ENCODE measurements at places on chromosomes 7 and 10.

- no peak overlapping the region for H3K4me3 ChIP-seq
- no peak overlapping the region for H3K27ac ChIP-seq
- DNase-seq, result no peak
- H3K36me3 ChIP-seq, result no peaks in the 10 kb centered on the region
- H3K27me3 ChIP-seq, result peaks cover 28% of the 10 kb centered on the region
- no peaks in the 10 kb centered on the region for H3K4me1 ChIP-seq
Measured at GRCh38 chr10:62323751-62324150, 50.4 kb upstream of the ZNF365 start.

- DNase-seq, result no peak
- no peak overlapping the region for H3K4me3 ChIP-seq
- H3K27ac ChIP-seq, result no peak overlapping the region
- no peaks in the 10 kb centered on the region for H3K4me1 ChIP-seq
Measured at GRCh38 chr7:27453702-27454405, 208.8 kb downstream of the HIBADH start.

GRCh38 chr7:120060281-120060680 is 212.7 kb upstream of the KCND2 start:
- no peaks in the 10 kb centered on the region for H3K27me3 ChIP-seq
- H3K4me1 ChIP-seq, result no peaks in the 10 kb centered on the region
- H3K4me3 ChIP-seq, result no peak overlapping the region
- H3K27ac ChIP-seq, result no peak overlapping the region
- H3K36me3 ChIP-seq, result no peaks in the 10 kb centered on the region
- no peak for DNase-seq

DNA sequence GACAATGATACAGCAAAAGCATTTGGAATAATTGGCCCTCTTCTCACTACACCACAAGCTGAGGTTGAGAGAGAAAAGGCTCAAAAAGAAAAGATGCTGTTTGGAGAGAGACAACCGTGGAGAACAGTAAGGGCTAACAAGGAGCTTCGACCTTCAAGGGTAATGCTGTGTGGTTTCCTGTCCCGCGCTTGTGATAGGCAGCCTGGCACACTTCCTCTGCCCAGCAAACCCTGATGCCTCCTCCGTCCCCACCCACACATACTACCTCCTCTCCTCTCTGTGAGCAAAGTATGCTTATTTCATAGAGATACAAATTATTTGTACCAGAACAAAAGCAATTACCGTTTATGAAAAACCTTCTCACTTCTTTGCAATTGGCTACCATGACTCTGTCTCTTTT is 755.4 kb downstream of the KCNMA1 start:
- H3K36me3 ChIP-seq, result no peaks in the 10 kb centered on the region
- no peak overlapping the region for H3K27ac ChIP-seq
- H3K27me3 ChIP-seq, result peaks cover 3% of the 10 kb centered on the region
- no peaks in the 10 kb centered on the region for H3K4me1 ChIP-seq
- H3K4me3 ChIP-seq, result no peak overlapping the region
- DNase-seq, result peak; percentile 17

DNA sequence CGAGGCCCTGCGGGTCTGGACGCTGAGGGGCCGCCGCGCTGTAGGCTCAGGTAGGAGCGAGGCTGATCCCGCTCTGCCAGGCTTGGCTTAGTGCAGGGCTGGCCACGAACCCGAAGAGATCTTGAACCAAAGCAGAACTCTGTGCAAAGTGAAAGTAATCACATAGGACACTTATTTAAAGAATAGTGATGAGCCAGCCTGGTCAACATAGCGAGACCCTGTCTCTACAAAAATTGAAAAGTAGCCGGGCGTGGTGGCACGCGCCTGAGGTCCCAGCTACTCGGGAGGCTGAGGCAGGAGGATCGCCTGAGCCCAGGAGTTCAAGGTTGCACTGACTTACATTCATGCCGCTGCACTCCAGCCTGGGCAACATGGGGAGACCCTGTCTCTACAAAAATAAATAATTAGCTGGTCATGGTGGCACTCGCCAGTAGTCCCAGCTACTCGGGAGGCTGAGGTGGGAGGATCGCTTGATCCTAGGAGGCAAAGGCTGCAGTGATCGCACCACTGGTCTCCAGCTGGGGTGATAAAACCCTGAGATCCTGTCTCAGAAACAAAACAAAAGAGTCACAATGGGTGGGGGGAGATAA is 541 bp downstream of the ZSCAN25 start:
- H3K36me3 ChIP-seq, result peaks cover 54% of the 10 kb centered on the region
- H3K4me3 ChIP-seq, result peak overlapping the region; percentile 94
- H3K4me1 ChIP-seq, result peaks cover 55% of the 10 kb centered on the region
- peak overlapping the region; percentile 98 for H3K27ac ChIP-seq

DNA sequence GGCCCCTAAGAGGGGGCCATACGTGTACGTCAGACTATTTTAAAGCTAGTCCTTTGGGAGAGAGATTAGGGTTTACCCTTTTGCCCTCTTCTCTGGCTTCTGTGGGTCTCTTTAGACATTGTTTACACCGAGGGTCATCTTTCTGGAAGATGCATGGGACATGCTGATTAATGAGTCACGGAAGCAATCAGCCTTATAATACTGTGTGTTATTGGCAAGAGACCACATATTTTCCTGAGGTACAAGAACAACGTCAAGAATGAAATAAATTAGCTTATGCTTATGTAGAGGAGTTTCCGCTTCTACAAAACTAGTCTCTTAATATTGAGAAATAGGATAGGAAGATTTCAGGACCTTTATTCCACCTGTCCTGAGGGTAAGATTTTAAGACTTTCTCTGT is 327.7 kb downstream of the BBS9 start:
- H3K4me1 ChIP-seq, result no peaks in the 10 kb centered on the region
- no peaks in the 10 kb centered on the region for H3K36me3 ChIP-seq
- no peak overlapping the region for H3K27ac ChIP-seq
- no peak for DNase-seq

DNA sequence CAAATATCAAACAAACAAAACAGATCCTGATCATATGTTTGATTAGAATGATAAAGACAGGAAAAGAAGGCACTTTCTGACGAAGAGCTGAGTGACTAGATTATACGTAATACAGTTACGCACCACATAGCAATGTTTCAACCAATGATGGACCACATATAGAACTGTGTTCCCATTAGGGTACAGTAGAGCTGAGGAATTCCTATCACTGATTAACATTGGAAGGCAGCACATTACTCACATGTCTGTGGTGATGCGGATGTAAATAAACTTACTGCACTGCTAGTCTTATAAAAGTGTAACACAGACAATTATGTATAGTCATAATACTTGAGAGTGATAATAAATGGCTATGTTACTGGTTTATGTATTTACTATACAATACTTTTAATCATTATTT is 98.3 kb downstream of the PTN start:
- H3K4me3 ChIP-seq, result no peak overlapping the region
- H3K27ac ChIP-seq, result no peak overlapping the region

DNA sequence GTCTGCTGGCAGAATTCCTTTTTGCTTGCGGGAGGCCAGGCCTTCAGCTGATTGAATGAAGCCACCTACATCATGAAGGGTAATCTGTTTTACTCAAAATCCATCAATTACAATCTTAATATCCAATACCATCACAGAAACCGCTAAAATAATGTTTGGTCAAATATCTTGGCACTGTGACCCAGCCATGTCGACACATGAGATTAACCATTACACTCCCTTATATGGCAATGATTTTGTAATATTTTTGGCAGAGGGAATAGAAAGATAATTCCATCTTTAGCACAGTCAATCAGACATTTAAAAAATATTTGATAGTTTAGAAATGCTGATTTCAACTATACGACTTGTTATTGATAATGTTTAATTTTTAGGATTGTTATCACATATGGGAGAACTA is 36.5 kb upstream of the SLC39A12 start:
- H3K4me3 ChIP-seq, result no peak overlapping the region
- no peaks in the 10 kb centered on the region for H3K4me1 ChIP-seq
- no peaks in the 10 kb centered on the region for H3K27me3 ChIP-seq
- no peak for DNase-seq
- H3K27ac ChIP-seq, result no peak overlapping the region

DNA sequence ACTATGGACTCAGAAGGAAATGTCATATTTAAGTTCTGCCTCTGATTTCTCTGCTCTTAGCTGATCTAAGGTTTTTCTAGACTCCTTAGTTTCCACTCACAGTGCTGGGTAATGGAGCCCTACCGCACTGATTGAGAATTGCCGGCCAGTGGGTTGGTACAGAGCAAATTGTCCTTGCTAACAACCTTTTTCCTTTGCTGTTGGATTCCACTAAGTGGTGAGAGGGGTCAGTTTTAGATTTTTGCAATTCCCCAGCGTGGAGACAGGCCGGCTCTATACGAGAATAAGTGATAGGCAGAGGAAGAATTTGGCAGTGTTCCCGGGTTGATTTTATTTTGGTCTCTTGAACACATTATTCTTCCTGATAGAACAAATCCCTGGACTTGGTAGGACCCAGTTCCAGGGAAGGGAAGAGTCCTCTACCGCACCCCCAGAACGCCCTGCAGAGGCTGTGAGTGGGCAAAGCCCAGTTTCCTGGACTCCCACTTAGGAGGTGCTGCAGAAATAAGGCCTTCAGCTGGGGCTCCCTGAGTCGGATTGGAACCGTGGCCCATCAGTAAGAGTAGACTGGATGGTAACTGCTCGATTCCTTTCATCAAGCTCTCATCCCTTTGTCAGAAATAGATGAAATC is 3.0 kb upstream of the NRP1 start:
- H3K27ac ChIP-seq, result no peak overlapping the region
- H3K4me3 ChIP-seq, result no peak overlapping the region
- no peak for DNase-seq
- no peaks in the 10 kb centered on the region for H3K36me3 ChIP-seq
- H3K4me1 ChIP-seq, result peaks cover 17% of the 10 kb centered on the region
- H3K27me3 ChIP-seq, result peaks cover 49% of the 10 kb centered on the region

GRCh38 chr10:49008091-49008490 is 68.5 kb upstream of the LRRC18 start:
- H3K27ac ChIP-seq, result no peak overlapping the region
- no peak overlapping the region for H3K4me3 ChIP-seq
- DNase-seq, result no peak
- H3K4me1 ChIP-seq, result no peaks in the 10 kb centered on the region
- no peaks in the 10 kb centered on the region for H3K36me3 ChIP-seq

DNA sequence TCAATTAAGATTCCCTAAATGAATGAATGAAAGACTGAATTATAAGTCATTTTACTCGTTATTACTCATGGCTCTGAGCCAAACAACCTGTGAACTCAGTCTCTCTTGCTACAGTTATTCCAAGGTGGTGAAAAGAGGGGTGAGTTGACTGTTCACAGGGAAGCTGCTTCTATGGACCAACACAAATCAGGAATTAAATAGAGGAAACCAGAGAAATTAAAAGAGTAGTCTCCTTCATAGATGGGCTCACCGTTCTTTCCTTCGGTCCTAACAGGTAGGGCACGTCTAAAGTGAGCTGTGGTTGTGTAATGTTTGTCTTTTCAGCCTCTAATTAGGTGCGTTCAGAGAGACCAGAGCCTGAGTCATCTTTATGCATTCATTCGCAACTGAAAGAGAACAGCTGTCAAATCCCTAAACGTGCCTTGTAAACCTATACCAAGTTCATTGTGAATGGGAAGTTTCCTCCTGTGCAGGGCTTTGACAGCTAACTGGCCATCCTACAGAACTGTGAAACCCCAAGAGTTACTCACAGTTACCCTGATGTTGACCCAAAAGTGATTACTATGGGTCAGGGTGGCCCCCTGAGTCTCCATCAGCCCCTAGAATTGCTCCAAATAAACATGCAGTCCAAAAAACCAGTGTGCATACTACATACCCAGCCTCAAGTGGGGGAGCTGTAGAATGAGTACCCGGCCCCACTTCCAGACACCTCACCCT is 18.2 kb upstream of the C10orf53 start:
- peaks cover 3% of the 10 kb centered on the region for H3K27me3 ChIP-seq
- H3K4me1 ChIP-seq, result no peaks in the 10 kb centered on the region
- H3K4me3 ChIP-seq, result no peak overlapping the region
- peaks cover 3% of the 10 kb centered on the region for H3K36me3 ChIP-seq
- DNase-seq, result no peak

GRCh38 chr7:151902311-151902710 is 25.4 kb upstream of the PRKAG2 start:
- H3K36me3 ChIP-seq, result no peaks in the 10 kb centered on the region
- no peak overlapping the region for H3K27ac ChIP-seq
- DNase-seq, result no peak
- H3K27me3 ChIP-seq, result peaks cover 19% of the 10 kb centered on the region

GRCh38 chr7:100069991-100070390 is 11.5 kb downstream of the ZNF3 start:
- H3K4me3 ChIP-seq, result no peak overlapping the region
- H3K27me3 ChIP-seq, result no peaks in the 10 kb centered on the region
- H3K36me3 ChIP-seq, result peaks cover 68% of the 10 kb centered on the region
- DNase-seq, result no peak
- no peaks in the 10 kb centered on the region for H3K4me1 ChIP-seq

DNA sequence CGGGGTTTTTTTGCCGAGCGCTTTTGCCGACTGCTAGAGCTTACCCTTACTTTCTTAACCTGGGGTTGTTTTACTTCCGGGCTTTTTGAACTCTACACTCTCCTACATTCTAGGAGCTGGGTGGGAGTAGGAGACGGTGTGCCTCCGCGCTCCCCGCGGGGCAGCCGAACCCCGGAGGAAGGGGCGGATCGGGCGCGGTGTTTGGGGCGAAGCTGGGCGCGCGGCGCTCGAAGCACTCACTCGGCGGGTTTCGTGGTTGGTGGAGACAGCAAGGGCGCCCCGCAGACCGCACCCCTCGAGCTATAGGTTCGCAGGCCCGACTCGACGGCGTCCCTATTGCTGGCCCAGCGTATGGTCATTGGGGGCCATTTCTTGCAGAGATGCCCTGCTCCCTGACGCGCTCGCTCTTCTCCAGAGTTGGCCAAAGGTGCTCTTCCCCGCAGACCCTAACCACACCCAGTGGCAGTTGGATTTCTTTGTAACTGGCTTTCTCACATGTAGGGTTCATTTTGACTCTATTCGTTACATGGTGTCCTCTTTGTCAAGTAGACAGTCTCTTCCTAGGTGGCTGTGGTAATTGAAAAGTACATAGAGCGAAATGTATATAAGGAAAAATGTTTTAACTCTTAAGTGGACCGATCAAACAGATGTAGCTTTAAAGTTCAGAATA is 364 bp downstream of the ZNF518A start:
- DNase-seq, result peak; percentile 80
- H3K4me1 ChIP-seq, result peaks cover 18% of the 10 kb centered on the region
- H3K27me3 ChIP-seq, result peaks cover 20% of the 10 kb centered on the region
- peak overlapping the region; percentile 98 for H3K27ac ChIP-seq
- peak overlapping the region; percentile 98 for H3K4me3 ChIP-seq
